ENCODE measurements at places on chromosomes 7 and 10. TPM values are rescaled to one million over a fixed set of nuclear protein-coding genes. Genes with fewer than 3 reads are reported as not detected.

Gene PON1
- under 0.01 TPM for total RNA-seq

Gene GDF10
- total RNA-seq = not detected

Gene CDC14C
- total RNA-seq = not detected

Gene ARMC3
- 0.38 TPM for total RNA-seq

Gene LRRD1
- total RNA-seq = not detected

Gene GRID2IP
- under 0.01 TPM for total RNA-seq

Data from mesangial cell (primary cell).